A549 treated with GW870086 at 1 μM for 4 hours (cell line): ENCODE measurements at places on chromosomes 13 and 19. TPM values are rescaled to one million over a fixed set of nuclear protein-coding genes. Genes with fewer than 3 reads are reported as not detected.

Gene RFX1
- 4.2 to 6.1 TPM (median 5.1 TPM) in 5 replicates for total RNA-seq

Gene UBAC2
- 56.7 to 69.5 TPM (median 65.8 TPM) in 5 replicates for total RNA-seq

Gene NKPD1
- total RNA-seq: 0.17 to 0.34 TPM (median 0.28 TPM) in 5 replicates

Gene ATXN8OS
- not detected in 5 replicates for total RNA-seq

Gene SIGLEC8
- not detected in 5 replicates for total RNA-seq

Gene MBD3L3
- not detected in 5 replicates for total RNA-seq

Gene CEACAM3
- total RNA-seq: not detected in 5 replicates

Gene PBX4
- total RNA-seq: 1.5 to 2.9 TPM (median 2.2 TPM) in 5 replicates

Gene CALR3
- not detected in 5 replicates for total RNA-seq

Gene PCP2
- total RNA-seq: not detected in 5 replicates

Gene LGALS4
- 0.35 to 1.8 TPM (median 0.45 TPM) in 5 replicates for total RNA-seq

Gene IGFL2
- total RNA-seq: 0.42 to 1.3 TPM (median 1.0 TPM) in 5 replicates

Gene SOX1
- not detected in 5 replicates for total RNA-seq

Gene LPAR6
- 0.29 to 1.5 TPM (median 0.82 TPM) in 5 replicates for total RNA-seq

Gene ZNF470
- total RNA-seq: 1.4 to 1.8 TPM (median 1.6 TPM) in 5 replicates

Gene FAM83E
- 0.08 to 0.63 TPM (median 0.18 TPM) in 5 replicates for total RNA-seq

Gene TUBA3C
- total RNA-seq: not detected in 5 replicates

Gene ZNF534
- not detected in 5 replicates for total RNA-seq

Gene ZNF799
- total RNA-seq: 1.3 to 2.1 TPM (median 1.7 TPM) in 5 replicates
